ENCODE measurements at places on chromosomes 11 and 22. TPM values are rescaled to one million over a fixed set of nuclear protein-coding genes. Genes with fewer than 3 reads are reported as not detected.

Gene IFITM10
- total RNA-seq: 0.15 TPM

Gene WT1
- not detected for total RNA-seq

Gene ZBED5
- total RNA-seq: 18.5 TPM

Gene NCF4
- not detected for total RNA-seq

Gene C11orf97
- not detected for total RNA-seq

Gene SMCO4
- 16.7 TPM for total RNA-seq
